ENCODE measurements at places on chromosomes 6 and 20.

GRCh38 chr6:6771964-6772363 is 183.4 kb downstream of the LY86 start:
- no peak for DNase-seq

DNA sequence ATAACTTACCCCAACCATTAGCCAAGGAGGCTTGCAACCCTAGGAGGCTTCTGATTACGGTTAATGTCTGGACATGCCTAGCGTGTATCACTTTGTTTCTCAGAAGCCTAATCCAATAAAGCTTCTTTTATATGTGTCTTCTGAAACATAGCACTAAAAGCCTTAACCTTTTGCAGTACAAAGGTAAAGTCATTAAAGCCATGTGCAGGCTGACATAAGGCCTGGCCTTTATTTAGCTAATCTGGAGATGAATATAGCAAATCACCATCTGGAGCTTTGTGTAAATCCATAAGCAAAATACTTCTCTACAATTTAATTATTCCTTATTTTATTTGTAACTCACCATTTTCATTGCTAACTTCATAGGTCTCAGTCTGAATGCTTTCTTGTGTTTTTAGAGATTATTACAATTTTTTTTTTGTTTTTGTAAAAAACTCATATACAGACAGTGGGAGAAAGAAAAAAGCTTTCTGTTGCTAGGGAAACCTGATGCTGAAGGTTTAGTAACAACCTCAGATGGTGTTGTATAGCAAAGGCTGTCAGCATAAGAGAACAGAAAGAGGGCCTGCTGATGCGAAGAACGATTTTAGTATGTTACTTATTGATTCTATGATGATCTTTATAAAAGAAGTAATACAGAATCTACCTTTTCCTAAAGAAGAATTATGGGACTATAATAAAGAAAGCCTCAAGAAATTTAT is at the start of gene EYS:
Gene EYS (minus strand): TSS at position 101 of the 701 bp plus-strand sequence. CDS start 211,816 bp downstream, outside the sequence.
- peak; percentile 34 for DNase-seq

DNA sequence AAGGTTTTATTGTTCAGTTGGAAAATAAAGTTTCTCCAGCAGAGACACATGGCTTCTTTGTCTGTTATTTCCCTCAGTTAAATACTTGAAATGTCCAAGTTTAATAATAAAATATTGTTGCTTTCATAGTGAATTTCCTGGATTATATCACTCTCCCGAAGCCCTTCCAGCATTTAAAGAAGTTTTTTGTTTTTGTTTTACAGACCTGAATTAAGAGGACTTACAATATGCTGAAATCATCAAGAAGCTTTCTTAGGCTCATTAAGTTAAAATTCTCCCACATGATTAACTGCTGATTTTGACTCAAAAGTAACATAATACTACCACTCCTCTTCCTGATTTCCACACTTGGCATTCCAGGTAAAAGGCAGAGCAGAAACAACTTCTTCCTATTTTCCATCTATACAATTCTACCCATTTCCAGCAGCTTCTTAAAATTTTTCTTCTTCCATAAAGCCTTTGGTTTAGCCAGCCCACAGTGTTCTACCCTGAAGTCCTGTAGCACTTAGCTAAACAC is 35.8 kb downstream of the PDSS2 start:
- DNase-seq = no peak

- peak; percentile 42 for DNase-seq
Measured at GRCh38 chr6:90643381-90643780, 56.5 kb upstream of the MAP3K7 start.

DNA sequence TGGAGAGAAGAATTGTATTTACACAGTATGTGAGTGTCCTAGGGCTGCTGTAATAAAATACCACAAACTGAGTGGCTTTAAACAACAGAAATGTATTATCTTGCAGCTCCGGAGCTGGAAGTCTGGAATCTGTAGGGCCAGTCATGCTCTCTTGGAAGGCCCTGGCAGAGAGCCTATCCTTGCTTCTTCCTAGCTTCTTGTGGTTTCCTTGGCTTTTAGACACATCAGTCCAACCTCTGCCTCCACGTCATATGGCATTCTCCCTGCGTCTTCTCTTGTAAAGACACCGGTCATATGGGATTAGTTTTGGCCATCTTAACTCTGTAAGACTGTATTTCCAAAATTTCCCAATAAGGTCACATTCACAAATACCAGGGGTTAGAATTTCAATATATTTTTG is 10.8 kb downstream of the FNDC1 start:
- DNase-seq = peak; percentile 4

DNA sequence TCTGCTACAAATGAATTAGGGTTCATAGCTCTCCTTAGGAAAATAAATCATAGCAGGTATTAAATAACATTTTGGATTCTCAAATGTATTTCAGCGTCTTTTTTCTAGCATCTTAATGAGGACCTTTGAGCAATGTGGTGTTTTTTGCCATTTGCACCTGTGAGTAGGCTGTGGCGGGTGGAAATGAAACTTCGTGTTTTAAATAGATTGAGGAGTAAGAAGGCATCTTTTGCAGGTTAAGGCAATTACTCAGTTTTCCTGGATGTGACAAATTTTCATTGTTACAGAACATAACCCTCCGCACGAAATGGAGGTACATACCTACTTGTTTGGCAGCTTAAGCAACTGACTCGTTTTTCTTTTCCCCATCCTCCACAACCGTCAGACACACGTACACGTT is 708.9 kb upstream of the NRSN1 start:
- no peak for DNase-seq

GRCh38 chr20:38962928-38963401 is 821 bp downstream of the DHX35 start:
- DNase-seq = no peak

- no peak for DNase-seq
Measured at GRCh38 chr6:140490081-140490480, 1115.6 kb upstream of the CITED2 start.

DNA sequence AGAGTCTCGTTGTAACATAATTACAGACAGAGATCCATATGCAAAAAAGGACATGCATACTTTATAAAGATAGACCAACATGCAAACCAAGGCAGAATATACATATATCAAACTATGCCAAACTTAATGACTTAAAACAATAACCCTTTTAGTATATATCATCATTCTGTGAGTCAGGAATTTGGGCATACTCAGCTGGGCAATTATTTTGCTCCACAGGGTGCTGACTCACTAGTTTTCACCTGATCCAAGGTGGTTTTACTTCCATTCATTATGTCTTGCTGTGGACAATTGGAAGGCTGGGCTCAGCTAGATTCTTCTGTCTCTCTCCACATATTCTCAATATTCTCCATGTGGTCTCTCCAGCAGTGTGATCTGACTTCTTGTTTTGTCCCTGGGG is 41.2 kb upstream of the RNF146 start:
- no peak for DNase-seq

GRCh38 chr6:57138026-57138425 is 34.1 kb upstream of the BAG2 start:
- DNase-seq = no peak

GRCh38 chr20:45028424-45029136 is 62.3 kb downstream of the STK4 start:
- no peak for DNase-seq

- no peak for DNase-seq
Measured at GRCh38 chr20:23365390-23366165, 3.6 kb downstream of the GZF1 start.

GRCh38 chr6:159988983-159989454 is 20.1 kb downstream of the IGF2R start:
- no peak for DNase-seq

GRCh38 chr6:135161411-135162395 is 19.4 kb upstream of the MYB start:
- DNase-seq = no peak

GRCh38 chr6:110813338-110814101 is 1.7 kb downstream of the CDK19 start:
- no peak for DNase-seq

GRCh38 chr20:10799735-10800134 is 125.9 kb upstream of the JAG1 start:
- DNase-seq = no peak

GRCh38 chr6:154383273-154383672 is 26.7 kb upstream of the IPCEF1 start:
- no peak for DNase-seq

- no peak for DNase-seq
Measured at GRCh38 chr20:23530937-23531567, 37.2 kb downstream of the CST9L start.

DNA sequence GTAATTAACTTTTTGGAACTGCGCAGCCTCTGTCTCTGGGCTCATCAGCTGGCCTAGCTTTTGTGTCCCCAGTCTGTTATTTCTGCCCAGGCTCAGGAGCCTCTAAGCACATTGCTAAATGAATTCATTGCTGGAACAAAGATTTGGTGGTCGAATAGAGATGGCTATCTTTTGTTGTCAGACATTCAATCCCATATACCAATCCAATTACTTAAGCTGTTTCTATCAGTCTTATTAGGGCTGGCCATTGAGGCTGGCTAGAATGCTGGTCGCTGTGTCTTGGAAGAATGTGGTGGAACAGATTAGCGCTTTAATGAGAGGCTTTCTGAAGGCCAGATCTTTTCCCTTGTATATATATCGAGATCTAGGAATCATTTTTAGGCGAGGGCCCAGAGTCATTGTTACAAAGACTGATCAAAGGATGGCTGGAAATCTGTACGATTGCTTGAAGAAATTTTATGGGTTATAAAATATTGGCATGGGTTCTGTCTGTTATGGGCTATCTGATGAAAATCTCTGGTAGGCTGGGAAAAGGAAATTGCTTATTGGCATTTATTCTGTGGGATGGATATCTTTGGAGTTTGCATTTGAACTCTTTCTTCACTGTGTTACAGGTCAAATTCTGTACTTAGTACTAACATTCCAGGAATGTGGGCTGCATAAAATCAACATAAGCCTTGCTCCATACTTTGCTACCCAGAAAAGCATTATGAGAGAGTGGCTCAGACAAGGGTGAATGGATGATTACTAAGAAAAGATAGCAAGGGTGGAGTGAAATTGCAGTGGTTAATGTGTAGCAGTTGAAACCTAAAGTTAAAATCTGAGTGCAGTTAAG is 34.8 kb upstream of the JAG1 start:
- DNase-seq = no peak

DNA sequence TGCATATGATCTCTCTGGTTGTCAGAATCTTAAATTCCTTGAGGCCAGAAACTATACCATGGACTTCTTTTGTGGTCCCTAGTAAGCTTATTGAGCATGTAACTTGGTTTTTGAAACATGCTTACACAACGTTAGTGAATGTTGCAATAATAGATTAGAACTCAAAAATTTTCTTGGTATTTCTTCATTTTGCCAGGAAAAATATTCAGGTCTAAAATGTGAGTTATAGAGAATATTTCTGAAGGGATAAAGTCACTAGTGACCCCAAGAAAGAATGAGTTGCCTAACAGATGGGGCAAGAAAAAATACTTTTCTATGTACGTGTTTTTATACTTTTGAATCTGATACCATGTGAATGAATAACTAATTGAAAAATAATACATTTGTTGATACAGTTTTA is 195.4 kb downstream of the TFAP2A start:
- DNase-seq = no peak

DNA sequence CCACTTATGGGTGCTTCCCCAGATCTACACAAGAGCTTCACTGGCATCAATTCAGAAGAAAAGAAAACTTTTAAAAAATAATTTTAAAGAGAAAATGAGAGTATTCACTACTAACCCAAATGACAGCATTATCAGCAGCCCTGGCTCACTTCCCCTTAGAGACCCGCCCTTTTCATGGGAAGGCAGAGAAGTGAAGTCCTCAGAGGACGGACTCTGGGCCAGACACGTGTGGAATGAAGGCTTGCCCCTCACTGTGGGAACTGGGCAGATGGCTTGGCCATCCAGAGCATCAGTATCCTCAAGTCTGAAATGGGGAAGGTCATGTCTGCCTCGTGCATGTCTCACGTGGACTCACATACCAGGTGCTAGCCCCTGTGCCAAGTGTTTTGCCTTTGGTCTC is 63.5 kb downstream of the JAG1 start:
- DNase-seq = no peak

GRCh38 chr20:50220894-50221365 is 30.3 kb downstream of the CEBPB start:
- DNase-seq = no peak

- DNase-seq = no peak
Measured at GRCh38 chr20:8012724-8013123, 6.8 kb downstream of the TMX4 start.

DNA sequence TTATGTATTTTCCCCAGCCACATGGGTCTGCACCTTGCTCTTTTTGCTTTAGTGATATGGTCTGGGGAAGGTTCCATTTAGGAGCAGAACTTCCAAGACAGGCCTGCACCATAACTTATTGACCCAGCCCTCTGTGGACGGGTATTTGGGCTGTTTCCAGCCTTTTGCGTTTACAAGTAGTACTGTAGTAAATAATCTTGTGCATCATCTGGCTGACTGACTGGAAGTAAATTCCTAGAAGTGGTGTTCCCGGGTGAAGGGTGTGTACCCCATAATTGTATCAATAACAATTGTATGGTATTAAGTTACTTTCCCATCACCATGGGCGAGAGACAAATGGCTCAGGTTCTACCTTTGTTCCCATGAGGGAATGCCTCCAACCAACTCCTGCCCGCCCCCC is 31.6 kb downstream of the SPDEF start:
- no peak for DNase-seq

DNA sequence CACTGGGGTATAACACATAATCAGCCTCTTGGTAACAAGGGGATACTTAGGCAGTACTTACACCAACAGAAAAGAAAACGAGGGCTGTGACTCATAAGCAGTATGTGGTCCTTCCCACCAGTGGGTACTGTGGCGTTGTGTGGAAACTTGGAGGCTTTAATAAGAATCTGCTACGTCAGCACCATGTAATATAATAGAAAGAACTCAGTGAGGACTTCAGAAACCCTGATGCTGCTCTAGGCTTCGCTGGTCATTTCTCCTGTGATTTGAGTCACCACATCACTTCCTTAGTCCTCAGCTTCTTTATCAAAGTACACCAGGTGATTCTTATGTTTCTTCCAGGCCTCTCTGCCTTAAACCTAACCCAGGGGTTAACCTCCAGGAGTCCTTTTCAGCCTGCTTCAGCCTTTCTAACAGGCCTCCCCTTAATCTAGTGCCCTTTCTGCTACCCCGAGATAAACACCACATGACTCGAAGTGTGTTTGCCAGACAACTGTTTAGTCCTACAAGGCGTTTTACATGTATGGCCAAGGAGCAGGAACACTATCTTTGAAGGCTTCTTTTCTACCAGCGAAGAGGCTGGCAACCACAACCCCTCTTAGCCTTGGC is 68.5 kb downstream of the FYN start:
- no peak for DNase-seq

DNA sequence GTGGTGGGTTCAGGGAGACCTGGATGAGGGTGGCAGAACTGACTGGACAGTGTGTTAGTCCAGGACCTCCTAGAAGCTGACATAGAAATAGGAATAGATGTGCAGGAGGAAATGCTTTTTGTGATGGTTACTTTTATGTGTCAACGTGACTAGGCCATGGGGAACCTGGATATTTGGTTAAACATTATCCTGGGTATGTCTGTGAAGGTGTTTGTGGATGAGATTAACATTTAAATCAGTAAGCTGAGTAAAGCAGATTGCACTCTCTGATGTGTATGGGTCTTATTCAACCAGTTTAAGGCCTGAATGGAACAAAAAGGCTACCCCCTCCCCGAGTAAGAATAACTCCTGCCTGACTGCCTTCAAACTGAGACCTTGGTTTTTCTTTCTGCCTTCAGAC is 219.3 kb downstream of the DHX35 start:
- DNase-seq = no peak

- DNase-seq = no peak
Measured at GRCh38 chr6:130138116-130138908, 84.4 kb downstream of the SAMD3 start.

- no peak for DNase-seq
Measured at GRCh38 chr20:22866812-22867341, 168.2 kb upstream of the SSTR4 start.

GRCh38 chr20:9119776-9120175 is 50.9 kb downstream of the PLCB4 start:
- no peak for DNase-seq

All from NCI-H345 (cell line).